ENCODE measurements at places on chromosomes 5 and 9.
A peak's percentile ranks its signal among the peaks of the same experiment; 100 is the strongest.

DNA sequence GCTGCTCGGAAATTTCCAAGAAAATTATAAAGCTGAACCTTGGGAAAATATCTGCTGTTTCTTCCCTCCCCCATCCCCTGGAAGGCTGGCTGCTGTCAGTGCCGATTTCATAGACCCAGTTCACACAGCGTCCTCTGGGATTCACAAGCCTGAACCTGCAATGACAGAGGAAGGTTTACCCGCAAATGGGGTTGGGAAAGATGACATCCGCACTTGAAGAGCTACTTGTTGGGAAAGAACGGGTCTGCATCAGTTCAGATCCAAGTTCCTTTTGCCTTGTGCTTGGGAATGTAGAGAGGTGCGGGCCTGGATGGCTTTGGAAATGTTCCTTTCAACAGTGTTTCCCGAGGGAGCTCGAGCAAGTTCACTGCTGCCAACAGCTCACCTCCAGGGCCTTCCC is 13.9 kb downstream of the PCDH12 start:
- DNase-seq: no peak

DNA sequence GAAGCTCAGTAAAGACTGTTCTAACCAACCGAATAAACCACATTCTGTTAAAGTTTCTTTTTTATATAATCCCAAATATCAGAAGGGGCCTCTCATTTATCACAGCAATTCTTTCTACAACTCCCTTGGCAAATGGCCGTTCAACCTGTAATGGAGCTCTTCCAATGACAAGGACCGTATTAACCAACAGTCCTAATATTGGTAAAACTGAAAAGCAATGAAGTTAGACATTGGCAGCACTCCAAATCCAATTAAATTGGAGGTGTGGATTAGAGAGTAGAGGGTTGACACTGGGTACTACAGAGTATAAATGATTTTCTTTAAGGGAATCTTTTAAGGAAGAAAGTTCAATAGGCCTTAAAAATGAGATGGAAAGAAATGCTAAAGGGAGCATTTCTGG is 842 bp downstream of the TMED7 start:
- DNase-seq: no peak

DNA sequence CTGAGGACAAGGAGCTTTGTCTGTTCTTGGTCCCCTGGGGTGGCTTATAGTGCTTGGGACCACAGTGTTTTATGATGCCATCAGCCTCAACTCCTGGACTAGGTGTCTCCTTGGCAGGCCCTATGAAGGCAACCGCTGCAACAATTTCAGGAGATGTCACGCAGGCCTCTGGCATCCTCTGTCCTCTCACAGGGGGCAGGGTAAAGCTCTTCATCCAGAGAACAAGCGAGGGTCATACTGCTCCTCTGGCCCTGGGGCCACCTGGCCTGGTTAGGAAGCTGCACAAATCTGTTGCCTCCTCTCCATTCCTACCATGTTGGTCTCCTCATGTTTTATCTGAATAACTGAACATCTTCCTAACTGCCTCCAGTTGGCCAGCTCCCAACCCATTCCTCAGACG is 148.9 kb upstream of the SPEF2 start:
- no peak for DNase-seq

- DNase-seq: peak; percentile 86
Observed at GRCh38 chr5:50667653-50668595, 1.5 kb downstream of the PARP8 start.

DNA sequence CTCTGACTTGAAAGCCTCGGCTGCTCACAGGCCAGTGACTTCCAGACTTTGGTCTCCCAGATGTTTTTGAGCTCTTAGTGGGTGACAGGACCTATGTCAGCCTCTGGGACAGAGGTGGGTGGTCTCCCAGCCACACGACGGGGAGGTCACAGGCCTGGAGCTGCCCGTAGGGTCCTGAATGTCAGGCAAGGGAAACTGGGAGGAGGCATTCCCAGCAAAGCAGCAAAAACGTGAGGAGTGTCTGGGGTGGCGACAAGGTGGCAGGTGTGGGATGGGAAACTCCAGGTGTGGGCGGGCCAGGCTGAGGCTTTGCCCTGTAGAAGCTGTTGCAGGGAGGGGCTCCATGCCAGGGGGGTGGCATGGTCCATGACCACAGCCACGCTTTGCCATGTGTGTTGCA is 110.5 kb downstream of the CACNA1B start:
- no peak for DNase-seq

- no peak for DNase-seq
Observed at GRCh38 chr5:172008689-172009141, 2.3 kb upstream of the FBXW11 start.

- peak; percentile 3 for DNase-seq
Observed at GRCh38 chr9:93826209-93826608, 128.9 kb downstream of the BARX1 start.

DNA sequence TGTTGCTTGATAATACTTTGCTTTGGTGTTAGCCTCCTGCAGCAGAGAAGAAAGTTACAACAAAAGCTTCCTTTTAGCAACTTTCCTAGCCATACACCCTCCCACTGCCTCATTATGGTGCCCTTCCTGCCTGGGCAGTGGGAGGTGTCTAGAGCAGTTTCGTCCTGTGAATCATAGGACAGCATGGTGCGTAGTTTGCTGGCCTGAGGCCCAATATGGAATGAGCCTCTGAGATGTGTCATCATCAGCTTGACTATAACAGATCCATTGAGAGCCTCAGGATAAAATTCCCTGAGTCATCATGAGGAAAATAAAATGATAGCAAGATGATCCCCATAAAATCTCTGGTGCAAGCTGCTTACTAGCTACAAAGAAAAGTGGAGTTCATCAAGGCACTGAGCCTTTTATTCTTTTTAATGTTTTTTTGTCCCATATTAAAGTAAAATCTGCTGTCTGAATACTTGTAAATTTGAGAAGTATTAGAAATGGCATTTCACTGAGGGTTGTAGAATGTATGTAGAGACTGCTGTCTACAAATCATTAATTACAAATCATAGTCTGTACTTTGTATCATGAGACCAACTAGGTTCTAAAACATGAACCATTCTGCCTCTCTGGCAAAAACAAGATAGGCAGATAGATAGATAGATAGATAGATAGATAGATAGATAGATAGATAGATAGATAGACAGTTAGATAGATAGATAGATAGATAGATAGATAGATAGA is 303.0 kb upstream of the PDE4D start:
- no peak for DNase-seq

GRCh38 chr5:33832404-33833236 is 59.2 kb downstream of the ADAMTS12 start:
- no peak for DNase-seq

DNA sequence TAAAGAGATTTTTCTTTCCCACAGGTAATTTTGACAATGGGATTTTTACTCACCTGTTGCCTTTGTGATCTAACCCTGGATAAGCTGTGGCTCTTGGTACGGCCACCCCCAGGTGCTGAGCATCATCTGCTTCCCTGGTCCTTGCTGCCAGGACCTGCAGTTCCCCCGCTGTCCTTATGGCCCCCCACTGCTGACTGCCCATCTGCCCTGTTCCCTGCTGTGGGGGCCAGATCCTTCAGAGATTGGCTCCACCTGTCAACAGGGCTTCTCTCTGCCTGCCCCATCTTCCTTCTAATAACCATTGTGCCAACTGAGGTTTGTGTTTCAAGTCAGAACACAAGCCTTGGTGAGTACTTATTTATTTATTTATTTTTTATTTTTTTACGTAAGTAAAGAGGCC is 183.3 kb downstream of the MAPKAP1 start:
- no peak for DNase-seq

DNA sequence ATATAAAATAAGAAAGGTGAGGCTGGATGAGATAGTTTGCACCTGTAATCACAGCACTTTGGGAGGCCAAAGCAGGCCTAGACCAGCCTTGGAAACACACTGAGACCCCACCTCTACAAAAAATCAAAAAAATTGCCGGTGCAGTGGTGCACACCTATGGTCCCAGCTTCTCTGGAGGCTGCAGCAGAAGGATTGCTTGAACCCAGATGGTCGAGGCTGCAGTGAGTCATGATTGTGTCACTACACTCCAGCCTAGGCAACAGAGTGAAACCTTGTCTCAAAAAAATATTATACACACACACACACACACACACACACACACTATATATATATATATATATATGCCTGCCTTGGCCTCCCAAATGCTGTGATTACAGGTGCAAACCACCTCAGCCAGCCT is 1.3 kb downstream of the SLC35D2 start:
- DNase-seq: no peak

GRCh38 chr5:52989781-52990527 is 802 bp downstream of the ITGA2 start:
- DNase-seq: no peak

GRCh38 chr5:133252133-133252480 is 200.3 kb downstream of the HSPA4 start:
- DNase-seq: no peak

DNA sequence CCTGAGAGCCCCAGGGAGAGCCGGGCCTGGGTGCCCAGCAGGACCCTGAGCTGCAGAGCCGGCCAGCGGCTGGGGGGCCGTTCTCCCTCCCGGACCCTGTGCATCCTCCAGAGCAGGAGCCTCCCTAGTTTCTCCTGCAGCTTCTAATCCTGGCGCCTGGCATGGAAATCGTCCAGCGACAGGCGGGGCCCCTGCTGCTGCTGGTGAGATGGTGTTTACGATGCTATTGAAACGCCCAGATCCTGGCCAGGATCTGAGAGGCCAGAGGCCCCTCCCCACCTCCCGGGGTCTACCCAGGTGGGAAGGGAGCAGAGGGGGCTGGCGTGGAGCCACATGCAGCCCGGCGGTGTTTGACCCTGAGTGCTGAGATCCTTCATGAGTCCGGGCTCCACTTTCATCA is 38.2 kb upstream of the CEP72 start:
- no peak for DNase-seq

DNA sequence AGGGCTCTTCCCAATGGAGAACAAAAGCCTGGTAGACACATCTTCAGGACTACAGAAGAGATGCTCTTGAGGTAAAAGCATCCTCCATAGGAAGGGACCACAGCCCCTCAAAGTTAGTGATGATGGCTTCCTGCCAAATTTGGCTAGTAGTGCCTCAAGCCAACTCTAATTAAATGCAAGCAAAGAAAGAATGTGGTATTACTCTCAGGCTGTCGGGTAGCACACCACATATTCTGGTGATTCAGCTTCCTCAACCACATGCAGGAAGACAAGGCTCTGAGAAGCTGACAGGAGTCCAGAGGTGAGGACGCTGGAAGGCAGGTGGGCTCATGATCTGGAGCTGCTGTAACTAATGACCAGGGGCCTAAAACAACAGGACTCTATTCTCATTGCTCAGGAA is 37.2 kb upstream of the S1PR3 start:
- DNase-seq: no peak

DNA sequence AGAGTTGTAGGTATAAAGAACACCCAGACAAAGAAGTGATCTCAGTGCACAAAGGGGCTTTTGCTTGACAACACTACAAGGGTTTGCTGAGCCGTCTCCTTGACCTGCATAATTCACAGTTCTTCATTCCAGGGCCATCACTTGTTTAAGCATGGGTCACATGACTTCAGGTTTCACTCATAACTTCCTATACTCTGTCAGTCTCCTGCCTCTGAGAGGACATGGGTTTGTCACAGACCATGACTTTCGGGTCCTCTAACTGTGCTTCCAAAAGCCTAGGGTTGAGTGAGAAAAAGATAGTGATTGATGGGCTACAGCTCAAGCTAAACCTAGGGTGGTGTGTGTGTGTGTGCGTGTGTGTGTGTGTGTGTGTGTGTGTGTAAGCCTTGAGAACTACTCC is 166.4 kb downstream of the CDH6 start:
- no peak for DNase-seq

GRCh38 chr5:54234304-54234933 is 76.0 kb downstream of the ARL15 start:
- DNase-seq: no peak

GRCh38 chr9:114638404-114638803 is 19.2 kb downstream of the TEX53 start:
- DNase-seq: no peak

DNA sequence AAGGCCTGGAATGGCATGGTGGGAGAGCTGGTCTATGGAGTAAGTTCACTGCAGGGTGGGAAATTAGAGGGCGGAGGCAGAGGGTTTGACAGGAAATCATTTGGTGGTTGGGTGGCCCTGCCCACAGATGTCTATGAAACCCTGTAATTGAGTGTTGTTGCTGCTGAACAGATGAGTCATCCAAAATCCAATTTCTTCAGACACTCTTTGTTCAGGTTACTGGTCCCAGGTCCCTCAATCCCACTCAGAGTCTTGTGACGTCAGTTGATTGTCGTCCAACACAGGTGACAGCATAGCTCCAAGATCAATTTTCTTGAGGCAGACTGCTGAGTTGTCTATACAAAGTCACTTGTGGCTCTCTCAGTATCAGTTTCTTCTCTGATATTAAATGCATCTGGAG is 208.6 kb downstream of the GRIA1 start:
- DNase-seq: no peak

GRCh38 chr9:77957652-77958051 is 74.0 kb downstream of the GNAQ start:
- DNase-seq: no peak

GRCh38 chr5:112329419-112330090 is 89.5 kb downstream of the EPB41L4A start:
- no peak for DNase-seq

DNA sequence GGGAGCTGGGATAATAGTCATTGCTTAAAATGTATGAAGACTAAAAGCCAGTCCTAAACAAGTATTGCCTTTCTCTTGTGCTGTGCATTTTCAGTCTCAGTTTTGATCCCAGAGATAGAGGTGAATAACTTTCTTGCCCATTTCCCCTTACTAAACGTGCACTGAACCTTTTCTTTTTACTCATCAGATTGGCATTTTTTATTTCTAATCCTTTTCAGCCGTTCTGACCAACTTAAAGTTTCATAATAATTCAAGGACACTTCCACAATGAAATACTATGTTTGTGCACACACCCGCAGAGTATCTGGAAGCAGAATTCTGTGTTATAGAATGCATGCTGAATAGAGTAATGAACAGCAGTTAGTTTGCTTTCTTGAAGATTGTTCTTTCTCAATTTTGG is 343.6 kb downstream of the LRRC70 start:
- no peak for DNase-seq

DNA sequence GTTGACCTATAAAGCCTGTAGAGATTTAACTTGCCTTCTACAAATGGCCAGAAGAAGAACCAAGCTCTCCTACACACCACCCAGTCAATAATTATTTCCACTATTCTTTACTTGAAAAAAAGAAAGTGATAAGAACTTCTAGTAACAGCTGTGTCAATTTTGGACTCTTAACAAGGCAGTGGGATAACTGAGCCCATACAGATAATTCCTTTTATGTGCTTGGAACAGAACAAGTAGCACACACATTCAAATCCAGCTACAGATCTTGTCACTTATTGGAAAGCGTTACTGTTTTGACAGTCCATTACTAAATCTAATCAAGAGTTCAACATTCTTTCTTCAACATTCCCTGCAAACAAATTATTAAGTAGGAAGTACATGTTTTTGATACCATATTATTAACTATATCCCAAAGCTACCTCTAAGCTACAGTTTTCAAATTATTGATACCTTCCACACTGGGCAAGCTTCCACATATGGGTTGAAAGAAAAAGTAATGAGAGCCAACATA is 6.3 kb downstream of the PTGER4 start:
- no peak for DNase-seq

GRCh38 chr5:133200256-133200655 is 148.4 kb downstream of the HSPA4 start:
- no peak for DNase-seq

GRCh38 chr5:75152860-75153259 is 83.8 kb downstream of the ANKRD31 start:
- no peak for DNase-seq
